ENCODE measurements at places on chromosomes 5 and 9.

GRCh38 chr9:7730164-7730445 lies 69.5 kb downstream of the DMAC1 start:
- no peak for DNase-seq

DNA sequence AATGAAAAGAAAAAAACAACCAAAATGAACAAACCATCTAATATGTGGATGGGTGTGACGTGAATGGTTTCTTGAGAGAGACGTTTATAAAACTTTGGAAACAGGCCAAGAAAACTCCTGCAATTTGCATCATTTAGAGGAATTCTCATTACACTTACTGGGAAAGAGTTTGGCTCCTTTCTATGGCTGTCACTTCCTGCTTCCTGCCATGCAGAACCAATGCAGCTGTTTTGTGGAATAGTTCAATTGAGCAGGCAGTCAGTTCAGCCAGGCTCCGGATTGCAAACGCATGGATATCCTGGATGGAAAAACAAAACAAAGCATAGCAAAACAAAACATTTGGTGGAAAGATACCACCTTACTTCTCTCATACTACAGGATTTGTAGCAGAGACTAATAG lies 36.6 kb downstream of the FAM114A2 start:
- no peak for DNase-seq

GRCh38 chr9:93898026-93898425 lies 57.1 kb downstream of the BARX1 start:
- DNase-seq: no peak

DNA sequence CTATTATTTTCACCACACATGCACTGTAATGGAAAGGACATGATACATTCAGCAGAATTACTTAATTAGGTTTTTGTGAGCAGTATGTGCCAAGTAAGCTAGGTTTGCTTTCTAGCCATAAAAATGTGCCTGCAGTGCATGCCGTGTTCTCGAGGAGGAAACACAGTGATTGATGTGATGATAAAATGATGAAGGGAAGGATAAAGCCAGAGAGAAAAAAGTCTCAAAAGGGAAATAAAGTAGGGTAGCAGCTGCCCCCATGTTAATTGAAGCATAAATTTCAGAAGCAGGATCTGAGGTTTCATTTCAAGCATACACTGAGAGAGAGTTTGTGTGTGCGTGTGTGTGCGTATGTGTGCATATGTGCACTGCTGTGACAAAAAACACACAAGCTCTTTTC lies 714.2 kb upstream of the C9orf72 start:
- no peak for DNase-seq

DNA sequence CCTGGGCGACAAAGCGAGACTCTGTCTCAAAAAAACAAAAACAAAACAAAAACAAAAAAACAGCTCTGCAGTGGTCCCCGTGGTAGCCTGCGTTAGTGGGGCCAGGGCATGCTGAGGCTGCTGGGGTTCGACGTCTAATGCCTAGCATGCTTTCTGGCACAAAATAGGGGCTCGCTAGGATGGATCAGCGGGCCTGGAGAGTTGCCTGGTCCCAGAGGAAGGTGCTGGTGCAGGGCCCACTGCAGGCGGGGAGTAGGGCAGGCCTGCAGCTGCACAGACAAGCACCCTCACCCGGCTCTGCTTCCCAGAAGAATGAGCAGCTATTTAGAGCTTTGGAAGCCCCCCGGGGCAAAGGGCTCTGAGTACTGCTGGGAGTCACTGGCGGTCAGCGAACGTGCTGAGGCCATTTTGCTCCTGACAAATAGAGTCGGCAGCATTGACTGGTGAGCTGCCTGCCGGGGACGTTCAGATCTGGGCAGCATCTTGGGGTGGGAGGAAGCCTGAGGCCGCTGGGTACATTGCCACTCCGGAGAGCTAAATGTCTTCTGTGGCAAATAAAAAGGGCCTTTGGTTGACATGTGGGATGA lies 126.7 kb downstream of the OLFM1 start:
- no peak for DNase-seq

Measured in NCI-H748 treated with DMSO at 0.1 percent for 48 hours (cell line).